Activated CD8-positive, alpha-beta memory T cell treated with anti-CD3 and anti-CD28 coated beads for 24 hours (primary cell): ENCODE measurements at places on chromosomes 1 and 21.
A peak's percentile ranks its signal among the peaks of the same experiment; 100 is the strongest.

GRCh38 chr1:113759333-113760101 is at the start of gene PHTF1:
PHTF1 (minus strand) TSS chr1:113759486; CDS start chr1:113758703, 783 bp downstream.
- peak; percentile 85 for DNase-seq

- peak; percentile 80 for DNase-seq
These were observed 6.9 kb downstream of the ACKR1 start for GRCh38 chr1:159211331-159212136.

- no peak for DNase-seq
These were observed 111.7 kb downstream of the DISP1 start for GRCh38 chr1:222926566-222926965.

DNA sequence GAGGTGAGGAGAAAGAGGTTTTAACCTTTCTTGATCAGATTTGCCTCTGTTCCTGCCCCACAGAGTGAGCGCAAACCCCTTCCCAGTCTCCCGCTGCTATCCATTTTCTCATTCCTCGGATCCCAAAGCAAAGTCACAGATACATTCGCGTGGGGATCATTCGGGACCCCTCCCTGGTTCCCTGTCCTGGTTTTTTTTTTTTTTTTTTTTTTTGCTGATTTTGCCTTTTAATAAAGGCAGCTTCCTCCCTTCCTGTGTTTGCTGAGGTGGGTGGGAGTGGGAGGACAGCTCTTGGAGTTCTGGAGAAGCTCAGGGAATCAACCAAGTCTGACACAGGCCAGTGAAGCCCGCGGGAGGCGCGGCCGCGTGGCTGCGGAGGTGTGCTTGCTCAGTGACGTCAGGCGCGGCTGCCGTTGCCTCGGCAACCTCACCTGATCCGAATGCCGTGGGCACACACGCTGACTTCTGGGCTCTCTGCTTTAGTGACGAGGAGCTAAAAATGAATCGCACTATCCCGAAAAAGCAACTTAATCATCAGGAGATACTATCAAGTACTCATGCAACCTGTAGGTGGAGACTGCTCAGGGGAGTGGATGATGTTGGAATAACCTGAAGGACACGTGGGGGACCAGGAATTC is 106.4 kb downstream of the TBX19 start:
- peak; percentile 80 for DNase-seq

GRCh38 chr1:66143651-66144050 is 351.0 kb downstream of the PDE4B start:
- no peak for DNase-seq

DNA sequence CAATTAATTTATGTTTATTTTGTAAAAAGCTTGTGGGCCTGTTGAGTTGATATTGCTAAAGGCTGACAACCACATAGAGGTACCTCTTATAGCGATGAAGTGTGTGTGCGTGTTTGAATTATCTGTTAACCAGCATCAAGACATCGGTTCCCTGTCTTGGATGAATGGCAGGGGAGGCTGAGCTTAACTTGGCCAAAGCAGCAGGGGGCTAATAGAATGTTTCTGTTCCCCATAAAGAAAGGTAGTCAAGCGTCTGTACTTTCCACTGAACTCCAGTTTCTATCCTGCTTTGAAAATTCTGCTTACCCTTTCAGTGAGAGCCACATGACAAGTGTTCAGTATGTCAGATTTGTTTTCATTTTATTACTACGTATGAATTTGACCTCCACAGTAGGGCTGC is 63.0 kb downstream of the ROR1 start:
- no peak for DNase-seq

DNA sequence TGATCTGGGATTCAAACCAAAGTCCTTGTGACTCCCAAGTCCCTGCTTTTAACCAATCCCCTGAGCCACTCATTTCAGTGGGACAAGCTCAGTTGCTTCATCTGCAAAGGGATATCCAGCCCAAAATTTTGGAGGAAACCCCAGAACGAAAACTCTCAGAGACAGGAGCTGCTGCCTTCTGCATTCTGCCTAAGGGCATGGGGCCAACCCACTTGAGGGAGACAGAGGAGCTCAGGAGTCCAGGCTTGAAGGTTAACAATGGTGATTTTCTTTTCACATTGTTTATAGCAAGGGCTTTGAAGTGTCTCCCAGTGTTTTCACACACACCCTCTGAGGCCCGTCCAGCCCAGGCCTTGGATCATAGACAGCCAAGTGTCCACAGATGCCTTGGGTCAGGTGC is 148.1 kb upstream of the CTTNBP2NL start:
- no peak for DNase-seq

GRCh38 chr1:153542956-153543711 is 2.4 kb upstream of the S100A5 start:
- DNase-seq = no peak

GRCh38 chr1:169999761-170000160 is 74.7 kb downstream of the KIFAP3 start:
- DNase-seq = no peak

- DNase-seq = no peak
These were observed 898.6 kb downstream of the AMY1C start for GRCh38 chr1:104648269-104648691.

- peak; percentile 77 for DNase-seq
These were observed 887 bp downstream of the SLC19A2 start for GRCh38 chr1:169484683-169485430.

- no peak for DNase-seq
These were observed 511.8 kb upstream of the USP24 start for GRCh38 chr1:55726994-55727393.
